ENCODE measurements at places on chromosomes 2 and 18. TPM values are rescaled to one million over a fixed set of nuclear protein-coding genes. Genes with fewer than 3 reads are reported as not detected.

- H3K27me3 ChIP-seq = no peaks in the 10 kb centered on the region
- peak overlapping the region; percentile 83 for H3K27ac ChIP-seq
- H3K36me3 ChIP-seq = peaks cover 13% of the 10 kb centered on the region
- peaks cover 53% of the 10 kb centered on the region for H3K4me1 ChIP-seq
Observed at GRCh38 chr2:190318931-190319554, 583 bp downstream of the HIBCH start.

GRCh38 chr2:224613543-224614286 lies 28.6 kb upstream of the CUL3 start:
- H3K4me3 ChIP-seq = no peak overlapping the region
- peaks cover 2% of the 10 kb centered on the region for H3K27me3 ChIP-seq
- no peaks in the 10 kb centered on the region for H3K36me3 ChIP-seq
- H3K27ac ChIP-seq = no peak overlapping the region
- H3K4me1 ChIP-seq = no peaks in the 10 kb centered on the region
- DNase-seq = no peak

DNA sequence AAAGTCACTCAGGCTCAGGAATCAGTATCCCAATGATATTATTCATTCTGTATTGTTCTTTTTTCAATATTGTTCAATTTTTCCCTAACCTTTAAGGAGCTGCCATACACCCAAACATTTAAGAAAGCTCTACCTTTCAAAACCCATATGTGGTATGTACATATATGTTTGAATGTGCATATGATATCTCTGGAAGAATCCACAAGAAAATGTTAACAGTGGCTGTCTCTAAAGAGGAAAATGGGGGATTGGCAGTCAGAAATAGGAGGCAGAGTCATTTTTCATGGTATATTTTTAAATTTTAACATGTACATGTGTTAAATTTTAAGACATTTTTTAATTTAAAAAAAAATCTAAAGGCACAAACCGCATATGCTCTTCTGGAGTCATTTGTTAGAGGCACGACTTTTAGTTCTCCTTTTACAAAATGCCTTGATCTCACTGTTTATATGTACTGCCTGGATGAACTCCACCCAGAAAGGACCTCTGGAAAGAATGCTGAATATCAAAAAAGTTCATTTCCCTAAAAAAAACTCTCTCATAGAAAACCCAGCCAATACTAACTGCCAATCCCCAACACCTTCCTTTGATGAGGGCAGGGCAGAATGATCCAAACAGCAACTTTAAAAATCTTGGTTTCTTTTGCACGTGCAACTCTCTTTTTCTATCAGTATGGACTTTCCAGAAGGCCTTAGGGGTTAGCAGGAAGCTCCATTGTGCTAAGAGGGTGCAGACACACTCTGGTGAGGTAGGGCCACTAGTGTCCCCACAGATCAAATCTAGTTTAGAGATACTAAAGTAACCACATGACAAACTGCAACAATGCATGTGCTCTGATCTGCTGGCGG lies 23.6 kb downstream of the KCTD1 start:
- no peak for DNase-seq
- no peak overlapping the region for H3K4me3 ChIP-seq
- H3K36me3 ChIP-seq = no peaks in the 10 kb centered on the region
- no peak overlapping the region for H3K27ac ChIP-seq
- H3K4me1 ChIP-seq = no peaks in the 10 kb centered on the region
- H3K27me3 ChIP-seq = no peaks in the 10 kb centered on the region

- no peak overlapping the region for H3K27ac ChIP-seq
- peaks cover 18% of the 10 kb centered on the region for H3K27me3 ChIP-seq
Observed at GRCh38 chr2:10499911-10500521, 51.9 kb upstream of the ODC1 start.

Gene LOXHD1
- not detected for total RNA-seq

Gene LYG1
- 2.0 TPM for total RNA-seq

All from activated T-helper 2 cell treated with anti-CD3 and anti-CD28 coated beads, Interferon-gamma antibody, Interleukin-2, Interleukin-4, amounts not matched to agents 10 μg/mL and 5 μg/mL and 100 μg/mL, durations not matched to agents 14 hours and 24 hours and 36 hours (primary cell).